IMR-90 (cell line): ENCODE measurements at places on chromosomes 4 and X.
A peak's percentile ranks its signal among the peaks of the same experiment; 100 is the strongest.

- no peaks in the 10 kb centered on the region for H3K4me1 ChIP-seq
- no peaks in the 10 kb centered on the region for H3K27me3 ChIP-seq
- H3K36me3 ChIP-seq: no peaks in the 10 kb centered on the region
- no peak overlapping the region for H3K4me3 ChIP-seq
- H3K27ac ChIP-seq: no peak overlapping the region
Observed at GRCh38 chrX:67604979-67605703, 61.3 kb downstream of the AR start.

DNA sequence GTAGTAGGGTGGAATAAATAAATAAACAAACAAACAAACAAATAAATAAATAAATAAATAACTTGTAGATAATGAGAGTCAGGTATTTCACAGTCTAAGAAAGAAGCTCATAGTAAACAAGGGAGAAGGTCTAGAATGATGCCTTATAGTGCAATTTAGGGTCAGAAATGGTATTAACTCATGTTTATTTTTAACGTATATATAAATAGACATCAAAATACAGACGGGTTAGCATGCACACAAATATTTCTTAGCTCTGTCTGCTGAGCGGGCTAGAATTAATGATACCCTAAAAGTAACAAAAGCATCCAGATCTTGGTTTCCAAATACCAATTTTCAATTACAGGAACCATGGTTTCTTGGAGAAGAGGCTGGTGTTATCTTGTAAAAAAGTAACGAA, 16.6 kb downstream of the PFKFB1 start:
- no peaks in the 10 kb centered on the region for H3K4me1 ChIP-seq
- no peak overlapping the region for H3K27ac ChIP-seq
- H3K4me3 ChIP-seq: no peak overlapping the region
- DNase-seq: no peak

GRCh38 chr4:87950493-87950892, 25.0 kb upstream of the SPP1 start:
- H3K36me3 ChIP-seq: no peaks in the 10 kb centered on the region
- no peaks in the 10 kb centered on the region; the same call in 1 of the 2 replicates for H3K27me3 ChIP-seq
- no peak for DNase-seq

DNA sequence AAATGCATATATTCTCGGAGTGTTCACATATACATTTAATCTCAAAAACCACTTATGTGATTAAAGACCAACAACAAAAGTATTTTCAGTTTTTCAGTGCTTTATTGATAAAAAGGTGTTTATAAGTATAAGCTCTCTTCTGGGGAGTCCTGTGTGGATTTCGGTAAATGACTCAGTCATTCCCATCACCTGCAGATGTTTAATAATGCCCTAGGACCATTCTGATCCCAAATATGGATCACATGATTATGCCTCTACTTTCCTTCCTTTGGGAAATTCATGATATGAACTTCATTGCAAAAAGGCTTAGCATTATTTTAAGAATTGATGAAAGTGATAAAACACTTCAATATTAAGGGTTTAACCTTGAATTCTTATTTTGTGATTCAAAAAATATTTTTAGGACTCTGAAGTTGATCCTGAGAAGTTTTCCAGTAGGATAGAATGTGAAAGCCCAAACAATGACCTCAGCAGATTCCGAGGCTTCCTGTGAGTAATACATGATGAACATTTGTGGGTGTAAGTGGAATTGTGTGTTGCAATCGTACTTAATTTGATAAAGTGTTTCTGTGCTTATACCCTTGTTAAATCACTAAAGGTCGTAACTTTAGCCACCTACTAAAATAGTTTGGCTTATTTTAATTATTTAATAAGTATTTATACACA, 40.2 kb downstream of the ATP10D start:
- peaks cover 2% of the 10 kb centered on the region; the same call in 1 of the 2 replicates for H3K4me1 ChIP-seq
- peak overlapping the region; percentile 97 for H3K27ac ChIP-seq
- no peak overlapping the region for H3K4me3 ChIP-seq
- peak; percentile 97 for DNase-seq
- no peaks in the 10 kb centered on the region for H3K27me3 ChIP-seq

DNA sequence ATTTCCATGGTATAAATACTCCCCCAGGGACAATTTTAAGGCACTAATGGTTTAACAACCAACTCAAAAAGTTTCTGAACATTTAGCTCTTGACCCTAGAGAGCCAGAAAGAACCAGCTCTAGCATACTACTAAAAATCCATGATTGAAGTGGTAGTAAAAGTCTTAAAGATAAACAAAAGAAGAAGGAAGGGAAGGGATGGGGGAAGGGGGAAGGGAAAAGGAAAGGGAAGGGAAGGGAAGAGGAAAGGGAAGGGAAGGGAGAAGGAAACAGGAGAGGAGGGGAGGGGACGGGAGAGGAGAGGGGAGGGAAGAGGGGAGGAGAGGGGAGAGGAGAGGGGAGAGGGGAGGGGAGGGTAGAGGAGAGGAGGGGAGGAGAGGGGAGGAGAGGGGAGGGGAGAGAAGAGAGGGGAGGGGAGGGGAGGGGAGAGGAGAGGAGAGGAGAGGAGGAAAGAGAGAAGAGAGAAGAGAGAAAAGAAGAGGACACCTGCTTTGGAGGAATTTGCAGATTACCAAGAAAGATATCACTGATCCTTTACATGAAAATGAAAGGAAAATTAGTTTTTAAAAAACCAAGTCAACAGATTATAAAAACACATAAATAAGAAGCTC, 26.4 kb upstream of the FAM241A start:
- no peak for DNase-seq
- no peaks in the 10 kb centered on the region for H3K36me3 ChIP-seq
- H3K27me3 ChIP-seq: peaks cover 1% of the 10 kb centered on the region

DNA sequence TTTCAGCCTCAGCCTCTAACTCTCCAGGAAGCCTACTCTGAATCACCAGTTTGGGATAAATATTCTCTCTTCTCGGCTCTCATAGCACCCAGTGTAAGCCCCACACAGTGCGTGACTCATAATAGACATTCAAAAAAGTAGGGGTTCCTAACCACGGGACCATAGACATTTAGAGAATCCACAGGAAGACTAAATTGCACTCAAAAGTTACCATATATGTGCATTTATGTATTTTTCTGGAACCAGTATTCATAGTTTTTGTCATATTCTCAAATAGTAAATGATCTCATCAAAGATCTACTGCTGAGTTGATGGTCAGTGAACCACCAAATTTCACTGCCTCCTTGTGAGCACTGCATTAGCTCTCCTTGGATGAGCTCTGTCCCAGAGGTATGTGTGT, 625.7 kb downstream of the SMARCA1 start:
- no peaks in the 10 kb centered on the region for H3K27me3 ChIP-seq
- no peaks in the 10 kb centered on the region for H3K36me3 ChIP-seq
- no peak for DNase-seq
- H3K4me3 ChIP-seq: no peak overlapping the region
- no peaks in the 10 kb centered on the region for H3K4me1 ChIP-seq
- no peak overlapping the region for H3K27ac ChIP-seq

DNA sequence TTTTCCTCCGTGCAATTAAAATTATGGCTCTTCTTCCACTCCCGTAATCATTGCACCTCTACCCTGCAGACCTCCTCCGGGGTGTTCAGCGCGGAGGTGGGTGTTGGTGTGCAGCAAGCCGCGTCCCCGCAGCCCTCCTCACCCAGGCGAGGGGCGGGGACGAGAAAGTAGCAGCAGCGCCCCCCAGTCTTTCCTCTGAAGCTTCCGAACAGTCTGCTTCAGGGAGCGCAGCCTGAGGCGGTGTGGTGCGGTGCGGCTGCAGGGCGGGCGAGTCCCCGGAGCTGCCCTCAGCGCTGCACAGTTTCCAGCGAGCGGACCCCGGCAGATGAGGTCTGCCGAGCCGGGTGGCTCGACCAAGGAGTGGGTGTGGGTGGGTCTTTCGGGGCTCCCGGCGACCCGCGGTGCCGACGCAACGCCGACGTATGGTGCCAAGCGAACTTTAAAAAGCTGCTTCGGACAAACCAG, at the start of gene FRAS1:
TSS of gene FRAS1 (plus strand) at position 189 of the 465 bp plus-strand sequence. CDS start 687 bp downstream, outside the sequence.
- H3K27me3 ChIP-seq: peaks cover 46% of the 10 kb centered on the region
- peak within 1 kb of the TSS; percentile 57 for H3K4me3 ChIP-seq
- no peaks in the 10 kb centered on the region for H3K36me3 ChIP-seq
- no peak for DNase-seq

GRCh38 chr4:51918251-51918650, 75.3 kb downstream of the DCUN1D4 start:
- H3K4me3 ChIP-seq: no peak overlapping the region
- H3K4me1 ChIP-seq: no peaks in the 10 kb centered on the region; the same call in 1 of the 2 replicates
- peaks cover 8% of the 10 kb centered on the region for H3K36me3 ChIP-seq

- H3K36me3 ChIP-seq: no peaks in the 10 kb centered on the region
- H3K27me3 ChIP-seq: peaks cover 54% of the 10 kb centered on the region
- no peaks in the 10 kb centered on the region; the same call in 1 of the 2 replicates for H3K4me1 ChIP-seq
- no peak overlapping the region for H3K4me3 ChIP-seq
Observed at GRCh38 chrX:72003811-72004750, 93.4 kb downstream of the NHSL2 start.

- H3K36me3 ChIP-seq: no peaks in the 10 kb centered on the region
- H3K27ac ChIP-seq: no peak overlapping the region
- DNase-seq: no peak
- no peak overlapping the region for H3K4me3 ChIP-seq
- no peaks in the 10 kb centered on the region for H3K27me3 ChIP-seq
- H3K4me1 ChIP-seq: no peaks in the 10 kb centered on the region
Observed at GRCh38 chr4:37246891-37247290, 2.3 kb downstream of the NWD2 start.

DNA sequence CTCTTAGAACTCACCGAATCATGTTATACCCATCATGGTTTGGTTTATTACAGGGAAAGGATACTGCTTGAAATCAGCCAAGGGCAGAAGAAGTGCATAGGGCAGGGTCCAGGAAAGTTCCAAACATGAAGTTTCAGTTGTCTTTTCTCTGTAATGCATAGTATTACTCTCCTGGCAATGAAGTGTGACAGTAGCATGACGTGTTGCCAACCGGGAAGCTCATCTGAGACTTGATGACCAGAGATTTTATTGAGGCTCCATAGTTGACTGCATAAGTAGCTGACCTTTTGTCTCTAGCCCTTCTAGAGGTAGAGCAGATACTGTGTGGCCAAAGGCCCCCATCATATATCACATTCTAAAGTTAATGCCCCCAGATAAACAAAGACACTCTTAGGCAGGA, 72.1 kb downstream of the BEND4 start:
- H3K27me3 ChIP-seq: no peaks in the 10 kb centered on the region
- no peak for DNase-seq
- H3K27ac ChIP-seq: no peak overlapping the region
- peaks cover 9% of the 10 kb centered on the region for H3K36me3 ChIP-seq
- no peak overlapping the region for H3K4me3 ChIP-seq

DNA sequence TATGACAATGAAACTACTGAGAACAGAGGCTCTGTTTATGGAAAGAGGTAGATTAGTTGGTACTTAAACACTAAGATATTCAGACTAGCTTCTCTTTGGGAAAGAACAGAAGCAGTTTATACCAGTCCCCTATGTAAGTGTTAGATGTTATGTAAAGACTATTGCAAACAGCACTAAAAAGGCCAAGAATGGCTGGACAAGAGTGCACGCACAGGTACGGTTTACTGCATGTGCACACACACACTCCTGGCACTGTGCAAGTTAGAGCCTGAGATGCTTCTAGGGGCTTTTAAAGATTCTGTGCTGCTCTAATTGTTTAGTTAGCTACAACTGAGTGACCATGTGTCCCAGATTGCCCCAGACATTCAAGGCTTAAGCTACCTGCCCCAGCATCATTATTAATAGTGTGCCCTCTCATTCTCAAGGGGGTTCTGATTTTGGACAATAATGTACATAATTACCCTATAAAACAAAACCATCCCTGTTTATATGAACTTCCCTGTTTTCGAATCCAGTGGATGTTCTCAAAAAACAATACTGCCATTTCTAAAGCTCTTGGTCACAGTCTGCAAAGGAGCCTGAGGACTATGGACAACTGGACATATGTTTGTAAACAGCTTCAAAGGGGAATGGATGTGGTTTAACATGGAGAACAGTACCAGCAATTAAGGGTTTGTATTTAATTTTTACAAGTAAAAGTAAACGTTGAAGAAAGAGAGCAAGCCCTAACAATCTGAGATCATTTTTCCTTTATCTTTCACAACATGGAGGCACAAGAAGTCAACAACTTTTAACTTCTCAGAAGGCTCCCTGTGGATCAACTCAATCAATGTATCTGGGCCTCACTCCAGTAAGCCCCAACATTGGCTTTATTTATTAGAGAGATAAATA, 2.0 kb downstream of the SETD7 start:
- peaks cover 9% of the 10 kb centered on the region for H3K4me1 ChIP-seq
- no peak for DNase-seq
- peak overlapping the region; percentile 64 for H3K4me3 ChIP-seq
- H3K27me3 ChIP-seq: peaks cover 12% of the 10 kb centered on the region
- no peak overlapping the region; the same call in 1 of the 2 replicates for H3K27ac ChIP-seq
- no peaks in the 10 kb centered on the region for H3K36me3 ChIP-seq

GRCh38 chrX:48754238-48754637, 7.3 kb upstream of the GLOD5 start:
- H3K27me3 ChIP-seq: peaks cover 12% of the 10 kb centered on the region; the same call in 1 of the 2 replicates
- no peaks in the 10 kb centered on the region for H3K36me3 ChIP-seq
- H3K27ac ChIP-seq: no peak overlapping the region
- no peak for DNase-seq

GRCh38 chr4:121784401-121784800, 16.7 kb upstream of the EXOSC9 start:
- H3K4me1 ChIP-seq: peaks cover 17% of the 10 kb centered on the region
- H3K4me3 ChIP-seq: no peak overlapping the region
- no peaks in the 10 kb centered on the region for H3K36me3 ChIP-seq
- H3K27me3 ChIP-seq: no peaks in the 10 kb centered on the region

DNA sequence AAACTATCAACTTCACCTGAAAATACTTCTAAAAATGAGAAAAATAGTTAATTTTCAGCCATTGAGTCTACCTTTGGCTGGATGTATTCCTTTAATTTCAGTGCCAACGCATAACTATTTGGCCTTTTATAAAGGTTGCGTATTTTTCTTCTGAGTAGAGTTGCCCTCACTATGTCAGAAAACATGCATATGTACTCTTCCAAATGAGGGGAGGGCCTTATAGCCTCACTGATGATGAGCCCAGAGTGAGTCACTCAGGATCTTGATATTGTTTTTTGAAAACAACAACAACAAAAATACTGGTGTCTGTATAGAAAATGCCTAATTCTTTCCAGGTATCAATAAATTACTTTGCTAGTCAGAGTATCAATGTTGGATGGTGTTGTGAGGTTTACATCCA, 349.3 kb downstream of the FBXO8 start:
- no peaks in the 10 kb centered on the region for H3K27me3 ChIP-seq
- DNase-seq: peak; percentile 4
- H3K36me3 ChIP-seq: no peaks in the 10 kb centered on the region
- H3K4me3 ChIP-seq: no peak overlapping the region

GRCh38 chr4:185213877-185214276, 4.5 kb downstream of the SNX25 start:
- peaks cover 6% of the 10 kb centered on the region; the same call in 1 of the 2 replicates for H3K4me1 ChIP-seq
- no peak for DNase-seq
- H3K27me3 ChIP-seq: no peaks in the 10 kb centered on the region
- H3K27ac ChIP-seq: no peak overlapping the region
- no peak overlapping the region for H3K4me3 ChIP-seq

- no peak overlapping the region for H3K27ac ChIP-seq
- no peaks in the 10 kb centered on the region for H3K4me1 ChIP-seq
- no peak for DNase-seq
- H3K27me3 ChIP-seq: no peaks in the 10 kb centered on the region
- H3K36me3 ChIP-seq: no peaks in the 10 kb centered on the region
Observed at GRCh38 chr4:165715211-165715610, 157.8 kb upstream of the TLL1 start.
